NCI-H460 (cell line): ENCODE measurements at places on chromosomes 4 and X.
A peak's percentile ranks its signal among the peaks of the same experiment; 100 is the strongest.

DNA sequence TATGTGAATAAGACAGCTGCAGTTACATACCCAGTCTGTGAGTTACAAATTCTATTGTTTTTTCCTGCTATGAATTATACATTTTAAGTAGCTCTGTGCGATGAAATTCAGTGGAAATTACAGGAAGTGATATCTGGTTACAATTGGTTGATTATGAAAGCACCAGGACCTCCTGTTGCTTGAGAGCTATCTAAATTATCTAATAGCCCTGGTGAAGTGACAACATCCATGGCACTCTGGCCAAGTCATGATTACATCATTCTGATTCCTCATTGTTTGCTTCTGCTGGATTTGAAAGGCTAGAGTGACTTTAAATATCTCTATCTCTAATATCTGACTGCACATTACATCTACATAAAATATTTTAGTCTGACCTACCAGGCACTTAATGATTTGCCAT, 515.0 kb downstream of the CFAP47 start:
- no peak for DNase-seq

- no peak for DNase-seq
Observed at GRCh38 chr4:54315561-54316538, 86.8 kb downstream of the PDGFRA start.

DNA sequence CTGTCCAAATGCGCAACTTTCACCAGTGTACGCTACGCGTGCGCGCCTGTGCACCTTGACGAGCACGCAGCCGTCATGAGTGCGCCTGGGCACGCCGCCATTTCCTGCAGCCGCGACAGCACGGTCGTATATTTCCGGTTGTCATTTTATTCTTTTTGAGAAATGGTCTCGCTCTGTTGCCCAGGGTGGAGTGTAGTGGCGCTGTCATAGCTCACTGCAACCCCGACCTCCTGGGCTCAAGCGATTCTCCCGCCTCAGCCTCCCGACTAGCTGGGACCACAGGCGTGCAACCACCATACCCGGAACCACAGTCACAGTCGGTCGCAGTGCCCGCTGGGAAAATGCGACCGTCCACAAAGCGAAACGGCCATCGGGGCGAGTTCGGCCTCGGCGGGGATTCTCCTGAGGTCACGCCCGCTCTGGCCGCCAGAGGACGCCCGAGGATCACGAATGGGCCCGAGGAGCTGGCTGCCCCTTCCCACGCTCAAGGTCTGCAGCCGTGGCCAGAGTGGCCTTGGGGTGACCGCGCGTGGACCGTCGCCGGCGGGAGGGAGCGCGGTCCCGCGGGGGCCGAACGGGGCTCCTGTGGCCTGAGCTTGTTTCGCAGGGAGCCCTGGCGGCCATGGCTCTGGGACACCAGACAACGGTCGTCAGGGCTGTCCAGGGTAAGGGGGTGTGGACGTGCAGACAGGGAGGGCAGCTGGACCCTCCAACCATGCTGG, 23.7 kb upstream of the PNMA3 start:
- DNase-seq: peak; percentile 56

GRCh38 chr4:121448231-121448630, 67.4 kb upstream of the QRFPR start:
- no peak for DNase-seq

DNA sequence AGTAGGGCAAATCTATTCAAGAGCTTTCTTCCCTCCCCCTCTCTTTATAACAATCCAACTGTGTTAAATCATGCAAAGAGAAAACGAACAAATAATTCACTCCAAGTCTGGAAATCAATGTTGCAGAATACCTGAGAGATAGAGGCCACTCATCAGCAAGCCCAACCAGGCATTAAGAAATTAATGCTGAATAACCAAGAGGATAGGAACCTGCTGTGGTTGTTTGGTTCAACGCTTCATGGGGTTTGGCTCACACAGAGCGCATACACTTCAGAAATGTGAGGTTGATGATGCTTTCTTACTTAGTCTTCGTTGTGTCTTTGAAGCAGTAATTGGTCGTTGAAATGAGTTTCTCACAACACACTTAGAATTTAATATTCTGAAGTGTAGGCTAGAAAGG, 1540.0 kb upstream of the PABPC4L start:
- no peak for DNase-seq

- DNase-seq: no peak
Observed at GRCh38 chr4:41065434-41066006, 148.8 kb downstream of the APBB2 start.
